ENCODE measurements at places on chromosomes 16 and 17.

GRCh38 chr17:36846410-36847292, 90.6 kb upstream of the LHX1 start:
- no peak for DNase-seq

GRCh38 chr17:50834429-50835300, 721 bp upstream of the WFIKKN2 start:
- DNase-seq, result peak; percentile 49

- DNase-seq, result no peak
Measured at GRCh38 chr16:80986557-80986956, 20.1 kb downstream of the CMC2 start.

- DNase-seq, result peak; percentile 48
Measured at GRCh38 chr17:43338886-43339516, 59.8 kb upstream of the ARL4D start.

GRCh38 chr17:77772899-77773358, 185.6 kb upstream of the TNRC6C start:
- no peak for DNase-seq

DNA sequence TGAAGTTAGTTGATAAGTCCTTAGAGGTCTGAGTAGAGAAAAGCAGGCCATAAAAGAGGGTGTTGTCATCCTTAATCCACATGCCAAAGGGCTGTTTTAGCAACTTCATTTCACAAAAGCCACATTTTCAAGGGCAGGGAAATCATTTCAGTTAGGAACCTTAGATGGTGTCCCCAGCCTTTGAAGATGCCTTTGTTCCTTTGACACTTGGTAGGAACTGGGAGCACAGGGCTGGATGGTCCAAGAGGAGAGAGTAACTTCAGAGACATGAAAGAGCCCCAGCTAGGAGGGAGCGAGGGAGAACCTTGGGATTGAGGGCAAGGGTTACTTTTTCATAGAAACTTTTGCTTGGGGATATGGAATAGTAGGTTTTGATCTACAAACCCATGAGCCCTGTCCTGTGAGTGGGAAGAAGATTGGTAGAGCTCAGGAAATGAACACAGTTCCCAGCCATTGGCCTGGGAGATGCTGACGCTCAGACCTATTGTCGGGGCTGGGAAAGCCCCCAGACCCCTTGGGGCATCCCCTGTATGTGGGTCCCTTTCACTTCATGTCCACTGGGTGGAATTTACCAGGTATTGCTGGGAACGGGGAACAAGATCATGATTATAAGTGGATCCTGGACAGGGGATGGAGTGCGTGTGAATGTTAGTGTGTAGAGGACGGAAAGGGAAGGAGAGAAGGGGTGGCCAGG, 18.9 kb downstream of the MSI2 start:
- DNase-seq, result no peak

Measured in choroid plexus epithelial cell (primary cell).